ENCODE measurements at places on chromosomes 4 and X.

- DNase-seq = no peak
Observed at GRCh38 chr4:79241846-79242245, 84.0 kb downstream of the NAA11 start.

DNA sequence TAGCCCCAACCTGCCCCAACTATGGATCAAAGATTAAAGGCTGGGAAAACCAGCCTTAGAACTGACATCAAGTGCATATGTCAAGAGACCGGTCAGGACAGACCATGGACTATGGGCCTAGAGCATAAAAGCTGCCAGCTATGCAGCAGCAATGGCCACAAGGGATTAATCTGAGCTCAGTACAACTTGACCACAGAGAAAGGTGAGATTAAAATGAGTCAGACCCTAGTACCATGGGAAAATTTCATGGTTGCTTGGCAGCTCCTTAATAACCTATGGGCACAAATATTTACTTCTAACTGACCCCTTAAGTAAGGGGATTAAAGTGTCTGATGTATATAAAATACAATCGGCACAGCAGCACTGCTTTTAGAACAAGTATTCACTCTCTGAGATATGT lies 54.4 kb downstream of the CBR4 start:
- DNase-seq = no peak

DNA sequence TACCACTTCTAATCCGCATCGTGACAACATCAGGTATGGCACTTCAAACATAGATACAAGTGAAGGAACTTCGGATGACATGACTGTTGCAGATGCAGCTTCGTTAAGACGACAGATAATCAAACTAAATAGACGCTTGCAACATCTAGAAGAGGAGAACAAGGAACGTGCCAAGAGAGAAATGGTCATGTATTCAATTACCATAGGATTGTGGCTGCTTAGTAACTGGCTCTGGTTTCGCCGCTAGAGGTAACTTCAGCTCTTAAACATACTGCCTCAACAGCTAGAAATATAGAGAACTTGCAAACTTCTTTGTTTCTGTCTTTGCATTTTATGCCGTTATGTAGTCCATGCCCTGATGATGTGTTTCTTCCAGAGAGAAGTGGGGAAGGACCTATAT lies 530.8 kb upstream of the DIPK2B start:
- no peak for DNase-seq

- DNase-seq = no peak
Observed at GRCh38 chr4:14267373-14268060, 640.0 kb upstream of the BOD1L1 start.

- no peak for DNase-seq
Observed at GRCh38 chr4:121448231-121448630, 67.4 kb upstream of the QRFPR start.

- DNase-seq = no peak
Observed at GRCh38 chrX:153903991-153904957, at the start of gene AVPR2. Gene AVPR2, plus strand, starts transcription at chrX:153904673. Its CDS starts 473 bp downstream, at chrX:153905146.

DNA sequence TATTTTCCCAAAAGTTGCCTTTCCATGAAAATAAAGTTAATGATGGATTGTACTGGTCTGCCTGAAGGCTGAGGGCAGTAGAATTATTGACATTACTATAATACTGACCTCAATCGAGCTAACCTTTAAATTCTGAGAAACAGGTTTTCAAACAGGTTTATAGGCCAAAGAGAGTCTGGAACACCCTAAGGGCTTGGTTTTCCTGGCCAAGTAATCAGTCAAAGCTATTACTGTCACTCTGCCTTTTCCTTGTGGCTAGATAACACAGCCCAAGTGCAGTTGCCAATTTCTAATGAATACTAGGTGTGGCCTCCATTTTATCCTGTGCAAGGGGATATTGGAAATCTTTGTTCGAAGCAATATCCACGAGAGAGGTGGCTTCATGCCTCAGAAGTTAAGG lies 75.2 kb downstream of the INTS12 start:
- DNase-seq = no peak

DNA sequence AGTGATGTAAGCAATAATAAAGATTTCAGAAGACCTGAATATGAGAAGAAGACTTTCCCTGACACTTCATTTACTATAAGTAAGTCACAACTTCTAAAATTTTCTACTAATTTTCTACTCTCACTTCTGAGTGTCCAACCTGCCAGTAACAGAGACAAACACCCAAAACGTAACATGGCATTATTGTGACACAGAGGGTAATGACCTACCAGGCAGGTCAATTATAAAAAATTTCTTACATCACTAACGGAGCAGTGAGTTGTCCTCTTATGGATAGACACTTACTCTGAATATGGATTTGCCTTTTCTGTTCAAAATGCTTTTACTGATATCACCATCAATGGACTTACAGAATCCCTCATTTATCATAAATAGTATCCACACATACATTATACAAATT lies 405.9 kb upstream of the MAGEB16 start:
- DNase-seq = no peak

DNA sequence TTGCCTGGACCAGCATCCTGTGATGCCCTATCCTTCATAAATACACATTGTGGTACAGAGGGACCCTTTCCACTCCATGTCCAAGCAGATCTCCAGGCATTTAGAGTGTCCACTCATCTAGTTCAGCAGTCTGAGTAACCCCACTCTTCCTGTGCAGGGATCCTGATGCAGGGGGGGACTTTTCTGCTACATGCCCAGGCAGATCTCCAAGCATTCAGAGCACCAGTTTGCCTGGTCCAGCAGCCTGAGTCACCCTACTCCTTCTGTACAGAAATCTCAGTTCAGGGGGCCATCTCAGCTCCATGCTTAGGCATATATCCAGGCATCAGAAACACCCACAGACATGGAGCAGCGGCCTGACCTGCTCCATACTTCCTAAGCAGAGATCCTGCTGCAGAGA lies 1089.8 kb downstream of the FAT4 start:
- DNase-seq = no peak

DNA sequence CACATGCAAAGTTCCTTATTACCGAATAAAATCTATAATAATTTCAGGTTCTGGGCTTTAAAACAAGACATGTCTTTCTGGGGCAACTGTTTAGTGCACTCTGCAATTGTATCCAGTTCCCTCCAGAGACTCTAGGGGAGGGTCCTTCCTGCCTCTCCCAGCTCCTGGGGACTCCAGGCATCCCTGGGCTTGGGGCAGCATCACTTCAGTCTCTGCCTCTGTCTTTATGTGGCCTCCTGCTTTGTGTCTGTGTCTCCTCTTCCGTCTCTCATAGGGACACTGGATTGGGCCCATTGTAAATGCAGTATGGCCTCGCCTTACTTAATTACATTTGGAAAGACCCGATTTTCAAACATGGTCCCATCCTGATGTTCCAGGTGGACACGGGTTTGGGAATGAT lies 10.9 kb upstream of the ASMTL start:
- DNase-seq = peak; percentile 45

- DNase-seq = no peak
Observed at GRCh38 chrX:17939724-17940123, 78.6 kb upstream of the RAI2 start.

DNA sequence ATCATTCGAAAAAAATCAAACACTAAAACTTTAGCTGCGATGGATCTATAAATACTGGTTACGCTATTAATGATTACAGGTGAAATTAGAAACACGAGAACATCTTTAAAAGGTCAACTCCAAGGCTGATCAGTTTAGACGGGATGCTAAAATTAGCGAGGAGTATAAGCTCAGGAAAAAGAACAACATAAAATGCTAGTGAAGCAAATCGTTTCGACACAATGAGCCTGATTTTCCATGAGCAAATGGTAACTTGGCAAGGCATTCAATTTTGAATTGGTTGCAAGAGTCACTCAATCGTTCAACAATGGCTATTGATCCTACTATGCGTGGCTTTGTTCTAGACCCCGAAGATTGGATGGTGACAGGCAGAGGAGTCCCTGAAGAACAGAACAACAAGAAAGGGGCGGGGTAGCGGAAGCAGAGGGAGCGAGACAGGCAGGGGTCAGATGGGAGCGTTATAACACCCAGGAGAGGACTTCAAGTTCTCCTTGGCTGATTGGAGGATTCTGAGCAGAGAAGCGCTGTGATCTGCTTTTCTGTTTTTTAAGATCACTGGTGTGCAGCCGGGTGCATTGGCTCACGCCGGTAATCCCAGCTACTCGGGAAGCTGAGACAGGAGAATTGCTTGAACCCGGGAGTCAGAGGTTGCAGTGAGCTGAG lies 146.5 kb downstream of the RBM47 start:
- no peak for DNase-seq

DNA sequence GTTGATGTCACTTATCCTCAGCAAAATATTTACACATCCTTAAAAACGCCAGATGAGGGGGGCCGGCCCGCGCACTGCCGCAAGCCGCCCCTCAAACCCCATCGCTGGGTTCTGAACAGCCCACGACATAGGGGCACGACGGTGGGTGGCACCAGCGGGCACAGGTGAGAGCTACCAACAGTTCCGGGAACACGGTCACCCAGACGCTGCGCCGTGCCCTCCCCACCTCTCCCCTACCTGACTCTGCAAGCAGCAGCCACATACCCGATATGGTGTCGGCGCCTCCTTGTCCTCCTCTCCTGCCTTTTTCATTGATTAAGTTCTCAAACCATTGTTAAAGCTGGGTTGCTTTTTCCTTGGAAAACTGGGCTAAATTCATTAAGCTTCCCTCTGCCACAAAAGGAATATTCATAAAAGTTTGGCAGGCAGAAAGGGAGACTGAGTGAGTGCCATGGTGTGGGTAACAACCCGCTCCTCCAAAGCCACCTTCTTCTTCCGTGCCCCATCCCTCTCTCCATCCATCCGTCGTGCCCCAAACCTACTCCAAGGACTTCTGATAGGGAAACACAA lies 1.4 kb downstream of the RAI2 start:
- peak; percentile 48 for DNase-seq

GRCh38 chr4:39231660-39232059 lies 49.3 kb downstream of the WDR19 start:
- no peak for DNase-seq

DNA sequence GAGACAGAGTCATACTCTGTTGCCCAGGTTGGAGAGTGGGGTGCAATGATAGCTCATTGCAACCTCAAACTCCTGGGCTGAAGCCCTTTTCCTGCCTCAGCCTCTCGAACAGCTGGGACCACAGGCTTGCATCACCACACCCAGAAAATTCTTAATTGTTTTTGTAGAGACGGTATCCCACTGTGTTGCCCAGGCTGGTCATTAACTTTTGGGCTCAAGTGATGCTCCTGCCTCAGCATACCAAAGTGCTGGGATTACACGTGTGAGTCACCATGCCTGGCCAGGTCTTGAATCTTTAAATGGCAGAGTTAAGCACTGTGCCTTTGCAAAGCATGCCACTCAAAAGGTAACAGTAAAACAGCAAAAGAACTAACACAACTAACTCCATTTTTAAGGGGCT lies 28.6 kb upstream of the BBS12 start:
- DNase-seq = no peak

DNA sequence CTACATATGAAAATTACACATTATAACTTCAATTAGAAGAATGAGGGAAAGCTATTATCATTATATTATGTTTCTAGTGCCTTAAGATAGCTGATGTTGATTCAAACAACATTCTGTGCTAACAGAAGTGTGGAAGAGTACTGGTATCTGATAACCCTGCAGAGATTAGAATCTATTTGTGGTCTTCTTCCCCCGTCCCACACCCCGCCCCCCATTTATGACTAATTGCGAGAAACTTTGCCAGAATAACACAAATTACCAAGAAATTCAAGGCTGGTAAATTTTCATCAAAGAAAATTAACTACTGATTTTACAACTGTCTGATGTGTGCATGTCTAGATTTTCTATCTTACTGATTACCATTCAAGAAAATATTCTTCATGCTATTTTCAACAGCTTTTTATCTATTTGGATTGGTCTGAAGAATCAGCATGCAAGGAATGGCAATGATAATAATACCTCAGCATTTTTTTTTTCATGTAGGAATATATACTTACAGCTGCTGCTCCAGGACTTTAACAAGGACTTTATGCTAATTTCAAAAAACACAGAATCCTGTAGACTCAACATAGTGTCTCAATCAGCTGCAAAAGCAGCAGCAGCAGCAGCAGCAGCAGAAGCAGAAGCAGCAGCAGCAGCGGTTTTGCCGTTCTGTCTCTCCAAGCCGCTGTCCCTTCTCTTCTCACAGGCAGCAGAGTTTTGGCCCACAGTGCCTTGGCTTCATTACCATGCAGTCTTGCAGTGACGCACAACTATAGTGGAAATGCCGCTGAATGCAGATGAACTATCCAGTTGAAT lies 126.7 kb downstream of the FRYL start:
- no peak for DNase-seq

DNA sequence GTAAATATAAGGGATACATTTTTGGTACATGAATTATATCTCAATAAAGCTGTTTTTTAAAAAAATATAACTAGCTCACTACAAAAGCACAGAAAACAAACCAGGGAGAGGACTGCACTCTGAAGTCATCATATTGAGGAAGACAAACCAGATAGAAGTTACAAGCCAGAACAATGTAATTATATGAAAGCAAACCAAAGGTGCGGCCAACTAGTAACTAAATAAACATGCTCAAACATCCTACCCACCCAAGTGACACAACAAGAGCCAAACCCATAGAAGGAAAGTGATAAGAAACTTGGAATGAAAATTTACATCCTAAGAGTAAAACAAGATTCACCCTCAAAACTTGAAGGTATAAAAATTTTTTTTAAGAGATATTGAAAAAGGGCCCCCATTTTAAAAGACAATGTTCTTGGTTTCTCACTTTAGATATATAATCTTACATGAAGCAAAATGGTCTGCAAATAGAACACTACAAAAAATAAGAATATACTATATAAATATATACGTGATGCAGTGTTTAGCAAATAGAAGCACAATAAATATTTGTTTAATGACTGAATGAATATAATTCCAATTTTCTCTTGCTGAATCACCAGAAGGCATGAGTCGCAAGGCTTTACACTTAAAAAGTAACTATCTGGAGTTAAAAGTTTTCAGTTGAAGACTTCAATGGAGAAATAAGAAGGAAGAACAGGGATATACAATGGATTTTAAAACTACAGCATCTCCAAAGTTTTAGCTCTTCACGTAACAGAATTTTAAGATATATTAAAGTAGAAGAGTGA lies 4.0 kb upstream of the SH3D19 start:
- no peak for DNase-seq

DNA sequence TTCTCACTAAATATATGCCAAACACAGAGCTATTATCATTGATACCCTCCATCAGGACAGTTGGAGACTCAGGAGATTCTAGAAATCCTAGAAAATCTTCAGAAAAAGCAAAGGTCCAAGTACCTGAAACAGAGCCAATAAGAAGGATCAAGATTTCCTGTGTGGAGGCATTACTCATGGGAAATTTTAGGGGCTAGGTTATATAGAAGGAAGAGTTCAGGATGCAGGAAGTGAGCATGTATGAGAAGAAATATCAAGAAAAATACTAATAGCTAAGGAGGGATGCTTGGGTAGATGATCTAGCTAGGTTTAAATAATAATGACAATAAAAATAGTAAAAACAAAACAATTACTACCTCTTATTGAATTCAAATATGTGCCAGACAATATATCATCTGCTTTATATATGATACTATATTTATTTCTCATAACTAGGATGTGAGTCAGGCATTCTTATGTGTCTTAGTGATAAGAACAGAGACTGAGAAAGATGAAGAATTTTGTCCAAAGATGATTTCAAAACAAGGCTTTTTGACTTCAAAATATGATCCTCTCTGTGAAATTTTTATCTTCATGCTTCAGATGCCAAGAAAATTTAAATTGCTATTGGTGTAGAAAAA lies 66.4 kb upstream of the HHIP start:
- no peak for DNase-seq
